ENCODE measurements at places on chromosomes 4 and X.

DNA sequence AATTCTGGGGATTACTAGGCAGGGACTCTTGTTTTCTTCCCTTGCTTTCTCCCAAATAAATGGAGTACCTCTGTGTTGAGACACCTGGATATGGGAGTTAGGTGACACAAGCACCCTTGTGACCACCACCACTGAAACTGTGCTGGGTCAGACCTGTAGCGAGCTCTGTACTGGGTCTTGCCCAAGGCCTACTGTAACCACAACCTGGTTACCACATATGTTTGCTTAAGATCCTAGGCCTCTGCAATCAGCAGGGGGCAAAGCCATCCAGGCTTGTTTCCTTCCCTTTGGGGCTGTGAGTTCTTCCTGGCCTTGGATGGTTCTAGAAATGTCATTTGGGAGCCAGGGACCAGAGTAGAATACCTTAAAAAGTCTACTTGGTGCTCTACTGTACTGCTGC lies 49.4 kb downstream of the LPAR4 start:
- DNase-seq, result no peak

DNA sequence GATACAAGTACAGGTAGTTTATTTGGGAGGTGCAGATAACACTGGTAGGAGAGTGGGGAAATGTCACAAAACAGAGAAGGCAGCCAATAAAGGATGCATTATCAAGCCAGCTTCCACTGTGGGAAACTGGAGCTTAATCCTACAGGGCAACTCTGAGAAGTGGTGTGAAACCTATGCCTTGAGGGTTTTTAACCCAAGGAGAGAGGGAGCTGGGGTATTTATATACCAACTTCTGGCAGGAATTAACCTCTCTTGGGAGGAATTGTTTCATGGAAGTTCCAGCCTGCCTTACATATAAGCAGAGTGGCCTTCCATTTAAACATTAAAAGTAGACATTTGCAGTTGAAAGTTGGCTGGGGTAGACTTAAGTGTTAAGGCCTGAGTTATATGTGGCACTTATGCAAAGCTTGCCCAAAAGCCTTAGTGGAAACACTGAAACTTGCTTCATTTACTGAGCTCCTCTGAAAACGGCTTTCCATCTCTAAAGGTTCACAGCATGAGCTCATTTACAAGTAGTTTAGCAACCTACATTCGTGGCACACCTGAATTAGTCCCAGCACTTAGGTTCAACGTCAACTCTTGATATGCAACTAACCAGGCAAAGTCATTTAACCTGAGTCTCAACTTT lies 19.2 kb downstream of the MAGEB17 start:
- no peak for DNase-seq

DNA sequence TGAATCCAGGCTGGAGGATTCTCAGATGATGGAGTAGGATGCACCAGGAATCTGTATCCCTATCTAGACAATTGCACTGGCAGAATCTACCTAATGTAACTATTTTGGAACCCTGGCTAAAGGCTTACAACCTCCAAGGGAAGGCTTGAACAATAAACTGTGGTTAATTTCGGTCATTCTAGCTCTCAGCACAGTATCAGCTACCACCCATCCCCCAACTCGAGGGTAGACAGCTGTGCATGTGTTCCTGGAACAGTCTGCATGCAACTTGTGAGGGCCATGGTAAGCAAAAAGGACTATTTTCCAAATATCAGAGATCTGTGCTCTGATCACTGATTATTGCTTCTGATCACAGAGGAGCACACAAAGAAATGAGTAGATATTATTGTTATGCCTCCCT lies 34.0 kb downstream of the ELF2 start:
- DNase-seq, result no peak

DNA sequence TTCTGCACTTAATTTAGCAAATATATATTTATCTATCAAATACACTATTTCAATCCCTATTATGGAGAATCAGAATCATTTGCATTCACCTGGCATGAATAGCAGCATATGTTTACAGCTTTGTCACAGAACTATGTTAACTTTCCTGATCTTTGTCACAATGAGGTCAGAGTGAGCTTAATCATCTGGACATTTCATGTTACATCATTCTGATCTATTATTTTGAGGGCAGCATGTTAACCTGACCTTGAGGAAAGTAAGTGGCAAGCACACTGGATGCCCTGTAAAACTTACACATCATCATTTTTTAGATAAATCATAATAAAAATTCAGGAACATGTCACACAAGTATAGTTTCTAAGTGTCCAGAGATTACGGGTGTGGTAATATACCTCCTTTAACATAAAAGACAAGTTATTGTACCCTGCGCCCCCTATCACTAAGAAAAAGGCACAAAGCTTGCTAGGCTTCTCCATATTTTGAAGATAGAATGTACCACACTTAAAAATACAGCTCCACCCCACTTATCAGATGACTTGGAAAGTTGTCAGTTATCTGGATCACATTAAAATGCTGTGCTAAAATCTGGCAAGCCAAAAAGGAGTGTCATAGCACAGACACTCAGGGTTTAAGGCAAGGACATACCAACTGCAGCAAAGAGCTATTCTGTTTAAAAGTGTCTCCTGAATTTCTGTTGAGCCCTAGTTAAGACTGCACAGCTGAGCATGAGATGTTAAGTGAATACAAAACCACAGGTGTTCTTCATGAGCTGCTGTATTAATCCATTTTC lies 182.7 kb upstream of the FAT4 start:
- no peak for DNase-seq

DNA sequence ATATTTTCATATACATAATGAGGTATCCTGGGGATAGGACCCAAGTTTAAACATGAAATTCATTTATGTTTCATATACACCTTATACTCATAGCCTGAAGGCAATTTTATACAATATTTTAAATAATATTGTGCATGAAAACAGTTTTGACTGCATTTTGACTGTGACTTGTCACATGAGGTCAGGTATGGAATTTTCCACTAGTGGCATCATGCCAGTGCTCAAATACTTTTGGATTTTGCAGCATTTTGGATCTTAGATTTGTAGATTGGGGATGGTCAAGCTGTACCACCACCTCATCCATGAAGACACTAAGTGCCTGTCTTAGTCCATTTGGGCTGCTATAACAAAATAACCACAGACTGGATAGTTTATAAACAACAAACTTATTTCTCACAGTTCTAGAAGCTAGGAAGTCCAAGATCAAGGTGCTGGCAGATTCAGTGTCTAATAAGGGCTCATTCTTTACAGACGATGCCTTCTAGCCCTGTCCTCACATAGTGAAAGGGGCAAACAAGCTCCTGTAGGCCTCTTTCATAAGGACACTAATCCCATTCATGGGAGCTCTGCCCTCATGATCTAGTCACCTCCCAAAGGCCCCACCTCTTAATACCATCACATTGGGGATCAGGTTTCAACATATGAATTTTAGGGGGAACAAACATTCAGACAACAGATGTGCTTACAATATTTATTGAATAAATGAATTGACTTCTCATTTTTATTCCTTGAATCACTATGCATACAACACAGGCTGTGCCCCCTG lies 9.4 kb downstream of the NUDT6 start:
- DNase-seq, result no peak

GRCh38 chrX:12843668-12844279 lies 23.1 kb upstream of the TLR7 start:
- DNase-seq, result no peak

GRCh38 chr4:151266497-151266896 lies 10.5 kb upstream of the PRSS48 start:
- DNase-seq, result no peak

DNA sequence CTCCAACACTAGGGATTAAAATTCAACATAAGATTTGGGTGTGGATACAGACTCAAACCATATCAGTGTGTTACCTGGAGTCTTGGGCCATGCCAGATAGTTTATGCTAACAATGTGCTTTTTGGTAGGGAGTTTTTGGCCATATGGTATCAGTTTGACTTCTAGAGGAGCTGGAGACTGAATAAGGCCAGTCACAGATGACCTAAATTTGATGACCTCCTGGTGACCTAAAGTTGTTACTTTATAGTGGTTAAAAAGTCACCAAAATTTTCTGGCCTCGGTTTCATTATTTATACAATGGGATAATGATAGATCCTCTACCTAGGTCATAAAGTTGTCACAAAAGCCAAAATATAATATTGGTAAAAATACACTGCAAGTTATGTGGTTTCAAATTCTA lies 877.1 kb downstream of the RAPGEF2 start:
- no peak for DNase-seq

DNA sequence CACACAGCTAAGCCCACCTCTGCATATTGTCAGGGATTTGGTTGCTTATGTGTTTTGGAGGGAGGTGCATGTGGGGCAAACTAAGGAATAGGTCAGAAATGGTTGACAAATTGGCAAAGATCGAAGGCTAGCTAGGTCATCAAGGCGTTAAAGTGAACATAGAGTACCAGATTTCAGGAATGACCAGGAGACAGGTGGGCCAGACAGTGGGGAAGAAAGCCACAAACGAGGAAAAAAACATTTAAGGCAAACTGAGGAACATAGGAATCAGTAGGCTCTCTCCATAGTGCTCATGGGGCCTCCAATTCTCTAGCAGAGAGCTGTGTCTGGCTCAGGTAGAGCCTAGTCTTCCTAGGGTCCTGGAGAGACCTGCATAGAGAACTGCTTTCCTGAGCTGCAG lies 57.4 kb downstream of the CNGA2 start:
- DNase-seq, result no peak

DNA sequence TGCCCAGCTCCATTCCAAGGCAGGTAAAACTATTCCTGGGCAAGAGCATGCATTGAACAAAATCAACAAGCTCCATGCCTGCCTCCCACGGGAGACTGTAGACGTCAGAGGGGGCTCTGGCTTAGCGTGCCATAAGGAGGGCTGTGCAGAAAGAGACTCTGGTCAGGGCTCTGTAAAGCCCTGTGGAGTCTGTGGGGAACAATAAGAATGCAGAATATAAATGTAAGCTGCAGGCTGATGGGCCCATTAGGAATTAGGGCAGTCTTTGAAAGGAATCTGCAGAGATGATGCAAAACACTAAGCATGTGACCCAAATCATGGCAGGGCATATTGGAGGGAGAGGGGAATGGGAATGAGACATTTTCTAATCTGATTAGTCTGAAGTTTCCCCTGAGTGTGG lies 170.3 kb downstream of the EFHC2 start:
- DNase-seq, result no peak

GRCh38 chr4:89114100-89114499 lies 2.8 kb downstream of the TIGD2 start:
- DNase-seq, result no peak

- DNase-seq, result no peak
These were observed 9.7 kb upstream of the LSM6 start for GRCh38 chr4:146165840-146166239.

GRCh38 chrX:114952696-114953095 lies 64.7 kb downstream of the IL13RA2 start:
- no peak for DNase-seq
